ENCODE measurements at places on chromosomes 12 and 14. TPM values are rescaled to one million over a fixed set of nuclear protein-coding genes. Genes with fewer than 3 reads are reported as not detected.

OR4K13 gene
- total RNA-seq, result not detected

TAC3 gene
- total RNA-seq, result not detected

TUNAR gene
- total RNA-seq, result not detected

KRT79 gene
- not detected for total RNA-seq

BEGAIN gene
- total RNA-seq, result 7.1 TPM

CPM gene
- total RNA-seq, result 5.3 TPM

BAZ2A gene
- total RNA-seq, result 24.8 TPM

Data from A549 treated with GW870086 at 1 μM for 4 hours (cell line).